Parietal lobe (tissue), 2 donors: ENCODE measurements at places on chromosomes 11 and 22. TPM values are rescaled to one million over a fixed set of nuclear protein-coding genes. Genes with fewer than 3 reads are reported as not detected.

The SCGB1A1 gene
- not detected for total RNA-seq

The ADORA2A gene
- 11.0 TPM for total RNA-seq

The SLCO2B1 gene
- total RNA-seq = 16.9 TPM

The PATE2 gene
- total RNA-seq = 1.9 TPM

The TSSC4 gene
- 28.5 TPM for total RNA-seq
